SW480 (cell line): ENCODE measurements at places on chromosomes 16 and 17.

DNA sequence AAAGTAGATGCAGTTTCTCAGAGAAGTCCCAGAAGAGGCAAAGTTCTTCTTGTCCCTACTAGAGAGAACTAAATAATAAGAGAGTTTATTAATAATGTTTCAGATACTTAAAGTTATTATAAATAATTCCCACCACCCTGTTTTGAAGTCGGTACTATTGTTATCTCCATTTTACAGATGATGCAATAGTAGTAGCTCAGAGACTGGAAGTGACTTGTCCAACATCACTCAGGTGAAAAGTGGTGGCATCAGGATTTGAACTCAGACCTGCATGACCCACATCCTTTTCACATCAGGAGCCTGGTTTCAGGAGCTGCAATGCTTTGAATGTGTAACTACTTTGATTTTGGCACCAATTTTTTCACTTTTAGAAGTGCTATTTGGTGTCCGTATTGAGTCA lies 52.7 kb downstream of the GPR139 start:
- no peak for DNase-seq

DNA sequence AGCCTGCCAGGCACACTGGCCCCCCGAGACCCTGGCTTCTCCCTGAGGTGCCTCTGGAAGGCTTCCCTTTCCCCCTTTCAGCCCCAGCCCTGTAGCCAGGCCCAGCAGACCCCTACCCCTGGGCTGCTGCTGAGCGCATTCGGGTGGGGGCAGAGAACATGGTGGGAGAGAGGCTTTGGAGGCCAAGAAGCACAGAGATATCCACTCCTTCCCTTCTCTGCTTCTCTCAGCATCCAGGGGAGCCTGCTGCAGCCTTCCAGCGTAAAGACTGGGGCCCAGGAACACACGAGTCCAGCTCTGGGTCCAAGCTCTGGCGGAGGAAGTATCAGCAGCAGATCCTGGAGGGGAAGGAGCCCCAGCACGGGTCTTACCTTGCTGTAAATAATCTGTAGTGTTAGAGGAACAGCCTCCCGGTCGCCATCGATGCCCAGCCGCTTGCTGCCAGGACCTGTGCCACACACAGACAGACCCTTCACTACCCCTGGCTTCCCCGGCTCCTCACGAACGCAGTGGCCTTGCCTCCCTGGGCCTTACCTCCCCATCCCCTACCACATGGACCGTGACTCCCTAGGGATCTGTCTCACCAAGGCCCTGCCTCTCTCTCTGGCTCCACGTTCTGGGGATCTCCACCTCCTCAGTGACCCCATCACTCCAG lies 17.0 kb upstream of the PIK3R6 start:
- no peak for DNase-seq

- no peak for DNase-seq
Measured at GRCh38 chr17:77741109-77741508, 217.4 kb upstream of the TNRC6C start.

DNA sequence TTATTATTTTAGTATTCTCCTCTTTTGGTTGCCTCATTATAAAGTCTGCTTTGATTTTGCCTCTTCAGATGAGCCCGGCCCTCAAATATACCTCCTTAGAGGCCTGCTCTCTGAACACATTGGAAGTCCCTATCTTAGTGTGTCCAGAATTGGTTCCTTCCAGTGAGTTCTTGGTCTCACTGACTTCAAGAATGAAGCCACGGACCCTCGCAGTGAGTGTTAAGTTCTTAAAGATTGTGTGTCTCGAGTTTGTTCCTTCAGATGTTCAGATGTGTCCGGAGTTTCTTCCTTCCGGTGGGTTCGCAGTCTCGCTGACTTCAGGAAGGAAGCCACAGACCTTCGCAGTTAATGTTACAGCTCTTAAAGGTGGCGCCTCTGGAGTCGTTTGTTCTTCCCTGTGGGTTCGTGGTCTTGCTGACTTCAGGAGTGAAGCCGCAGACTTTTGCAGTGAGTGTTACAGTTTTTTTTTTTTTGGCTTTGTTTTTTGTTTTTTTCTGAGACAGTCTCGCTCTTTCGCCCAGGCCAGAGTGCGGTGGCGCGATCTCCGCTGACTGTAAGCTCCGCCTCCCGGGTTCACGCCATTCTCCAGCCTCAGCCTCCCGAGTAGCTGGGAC lies 45.8 kb upstream of the NOS2 start:
- DNase-seq, result no peak

DNA sequence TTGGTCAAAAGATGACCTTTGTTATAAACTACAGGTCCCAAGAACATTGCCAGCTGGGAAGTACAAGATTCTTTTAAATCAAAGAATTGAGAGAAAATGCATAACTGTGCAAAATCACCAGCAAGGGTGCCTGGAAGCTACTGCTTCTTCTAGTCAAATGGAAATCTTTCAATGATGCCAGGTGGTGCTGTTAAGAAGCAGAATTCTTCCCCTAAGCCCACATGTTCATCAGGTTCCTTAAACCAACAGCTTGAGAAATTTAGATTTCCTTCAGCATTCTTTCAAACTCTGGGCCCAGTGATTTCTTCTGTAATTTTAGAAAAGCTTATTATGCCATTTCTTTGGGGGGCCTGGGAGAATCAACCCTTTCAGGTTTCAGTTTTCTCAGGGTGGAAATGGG lies 207.8 kb upstream of the WSCD1 start:
- no peak for DNase-seq
